ENCODE measurements at places on chromosomes 3 and 15.

DNA sequence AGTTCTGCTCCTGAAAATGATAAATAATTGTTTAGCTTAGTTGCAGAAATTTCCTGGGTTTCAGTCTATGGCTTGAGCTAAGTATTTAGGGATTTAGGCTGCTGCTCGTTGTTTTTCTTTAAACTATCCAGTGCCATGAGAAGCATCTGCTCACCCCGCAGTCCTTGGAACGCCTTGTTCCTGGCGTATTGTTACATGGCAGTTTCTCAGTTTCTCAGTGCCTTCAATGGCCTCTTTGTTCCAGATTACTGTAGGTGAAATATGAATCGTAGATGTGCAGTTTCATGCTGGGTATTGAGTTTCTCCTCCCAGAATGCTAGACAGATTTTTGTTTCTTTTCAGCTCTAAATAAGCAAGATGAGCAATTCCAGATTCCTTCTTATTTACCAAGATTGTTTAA is 269.5 kb upstream of the GBE1 start:
- DNase-seq: no peak

- no peak for DNase-seq
Measured at GRCh38 chr15:82767163-82767829, 38.6 kb downstream of the FSD2 start.

DNA sequence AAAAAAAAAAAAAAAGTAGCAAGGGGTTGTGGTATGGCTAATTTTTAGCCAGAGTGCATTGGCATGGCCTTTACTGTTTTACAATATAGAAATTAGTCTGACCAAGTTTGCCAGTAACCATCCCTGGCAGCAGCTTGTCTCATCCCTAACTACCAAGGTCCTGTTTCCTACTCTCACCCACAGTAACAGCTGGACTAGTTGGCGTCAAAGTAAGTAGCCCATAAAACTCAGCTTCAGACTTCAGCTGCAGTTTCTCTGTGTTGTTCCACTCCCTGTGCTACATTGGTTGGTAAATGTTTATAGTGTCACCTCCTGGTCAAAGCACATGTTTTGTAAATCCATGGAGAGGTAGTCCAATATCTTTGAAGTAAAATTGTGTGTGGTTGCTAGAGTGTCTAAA is 691.3 kb downstream of the ZPLD1 start:
- no peak for DNase-seq

- DNase-seq: no peak
Measured at GRCh38 chr15:25770618-25771337, 92.3 kb downstream of the ATP10A start.

DNA sequence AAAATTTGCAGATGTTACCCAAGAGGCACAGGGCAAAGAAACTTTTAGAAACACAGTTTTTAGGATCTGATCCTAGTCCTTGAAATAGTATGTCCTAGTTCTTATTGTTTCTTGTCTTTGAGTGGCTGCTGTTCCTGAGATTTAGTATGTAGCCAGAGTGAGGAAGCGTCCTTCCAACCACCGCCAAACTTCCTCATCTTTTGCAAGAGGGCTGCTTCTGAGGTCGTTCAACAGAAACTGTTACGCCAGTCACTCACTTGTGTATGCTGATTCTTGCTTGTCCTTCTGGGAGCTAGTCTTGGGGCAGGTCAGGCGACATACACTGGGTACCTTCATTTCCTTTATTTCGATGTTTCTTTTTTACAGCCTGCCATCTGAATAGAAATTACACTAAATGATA is 577.3 kb upstream of the ZNF717 start:
- no peak for DNase-seq

DNA sequence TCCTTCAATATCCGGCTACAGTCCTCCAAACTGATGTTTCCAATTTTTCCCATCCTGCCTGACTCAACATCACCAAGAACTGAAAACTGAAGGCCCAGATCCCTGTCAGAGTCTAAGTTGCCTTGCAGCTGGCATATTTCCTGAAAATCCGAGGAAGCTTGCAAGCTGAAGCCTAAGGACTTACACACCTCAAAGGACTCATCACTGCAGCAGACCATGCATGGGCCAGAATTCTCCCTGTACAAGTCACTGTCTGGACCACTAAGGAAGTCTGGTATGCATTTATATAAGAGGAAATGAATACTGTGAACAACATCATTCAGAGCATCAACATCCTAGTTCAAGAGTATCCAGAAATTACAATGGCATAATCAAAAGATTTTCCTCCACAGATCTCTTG is 548.8 kb upstream of the MDFIC2 start:
- DNase-seq: no peak

- DNase-seq: no peak
Measured at GRCh38 chr3:183098536-183099025, 715 bp downstream of the MCCC1 start.

DNA sequence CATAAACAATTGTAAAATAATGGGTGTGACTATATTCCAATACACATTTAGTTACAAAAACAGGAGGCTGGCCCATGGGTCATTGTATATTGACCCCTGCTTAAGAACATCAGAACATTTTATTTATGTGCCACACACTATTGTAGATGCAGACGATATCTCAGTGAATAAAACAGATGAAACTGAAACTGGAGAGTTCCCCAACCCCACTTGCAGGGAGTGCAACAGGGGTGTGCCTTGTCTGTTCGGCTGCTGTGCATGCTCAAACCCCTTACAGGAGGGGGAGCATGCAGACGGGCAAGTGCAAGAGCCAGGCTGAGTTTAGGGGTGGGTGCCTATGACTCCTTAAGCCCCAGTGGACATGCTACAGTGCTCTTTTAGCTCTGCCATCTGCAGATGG is 509.6 kb downstream of the IGSF11 start:
- no peak for DNase-seq

- DNase-seq: no peak
Measured at GRCh38 chr3:55885721-55886120, 398.6 kb upstream of the WNT5A start.

DNA sequence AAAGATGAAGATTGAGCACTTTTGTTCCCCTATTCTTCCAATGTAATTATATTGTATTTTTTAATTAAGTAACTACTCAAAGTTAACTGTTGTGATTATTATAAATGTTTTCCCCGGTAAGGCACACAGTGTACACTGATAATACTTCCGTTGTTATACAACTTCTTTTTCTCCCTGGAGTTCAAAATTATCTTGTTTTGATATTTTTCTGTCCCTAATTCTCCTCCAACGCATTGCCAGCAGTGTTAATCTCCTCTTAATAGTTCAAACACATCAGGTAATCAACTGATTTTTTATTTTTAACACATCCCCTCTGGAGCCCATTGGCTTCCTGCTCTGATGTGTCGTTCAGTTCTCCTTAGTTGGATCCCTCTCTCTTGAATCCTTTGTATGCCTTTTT is 32.3 kb upstream of the MFSD1 start:
- no peak for DNase-seq

DNA sequence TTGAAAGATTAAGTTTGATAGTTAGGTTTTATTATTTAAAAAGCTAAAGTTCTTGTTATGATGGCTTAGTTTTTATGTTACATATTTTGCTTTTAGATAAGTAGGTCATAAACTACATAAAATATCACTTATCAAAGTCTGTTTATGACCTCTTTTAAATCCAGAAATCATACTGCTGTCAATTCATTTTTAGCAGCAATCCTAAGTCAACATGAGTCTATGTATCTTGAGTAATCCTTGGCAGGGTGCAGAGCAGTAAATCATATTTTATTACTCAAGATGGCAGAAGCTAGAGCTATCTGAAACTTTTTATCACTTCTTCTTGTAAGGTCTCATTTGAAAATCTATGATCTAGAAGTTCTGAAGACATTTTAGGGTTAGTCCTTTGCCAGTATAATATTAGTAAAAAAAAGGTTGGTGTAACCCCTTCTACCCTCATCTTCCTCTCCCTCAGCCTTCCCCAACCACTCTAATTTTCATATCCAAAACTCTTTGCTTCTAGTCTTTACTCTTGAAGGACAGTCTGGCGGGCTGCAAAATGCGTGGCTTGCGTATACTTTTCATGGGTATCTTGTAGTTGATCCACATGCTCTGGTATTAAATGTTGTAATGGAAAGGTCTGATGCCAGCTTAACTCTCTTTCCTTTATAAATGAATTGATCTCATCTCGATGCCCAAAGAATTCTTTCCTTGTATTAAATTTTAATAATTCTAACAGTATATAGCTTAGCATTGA is 134.0 kb upstream of the THRB start:
- no peak for DNase-seq

DNA sequence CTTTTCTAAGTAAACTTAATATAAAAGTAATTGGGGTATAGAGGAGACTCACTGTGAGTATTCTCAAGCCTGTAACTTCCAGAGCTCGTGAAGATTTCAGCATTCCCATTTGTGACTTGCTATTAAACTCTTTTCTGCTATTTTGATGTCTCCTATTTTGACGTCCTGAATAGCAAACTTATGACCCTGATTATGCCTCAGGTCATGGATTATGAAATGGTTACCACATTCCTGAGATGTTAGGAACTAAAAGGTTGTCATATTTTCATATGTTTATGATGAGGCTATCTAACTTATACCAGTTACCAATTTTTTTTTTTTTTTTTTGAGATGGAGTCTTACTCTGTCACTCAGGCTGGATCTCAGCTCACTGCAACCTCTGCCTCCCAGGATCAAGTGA is 105.5 kb downstream of the ATG7 start:
- DNase-seq: no peak

DNA sequence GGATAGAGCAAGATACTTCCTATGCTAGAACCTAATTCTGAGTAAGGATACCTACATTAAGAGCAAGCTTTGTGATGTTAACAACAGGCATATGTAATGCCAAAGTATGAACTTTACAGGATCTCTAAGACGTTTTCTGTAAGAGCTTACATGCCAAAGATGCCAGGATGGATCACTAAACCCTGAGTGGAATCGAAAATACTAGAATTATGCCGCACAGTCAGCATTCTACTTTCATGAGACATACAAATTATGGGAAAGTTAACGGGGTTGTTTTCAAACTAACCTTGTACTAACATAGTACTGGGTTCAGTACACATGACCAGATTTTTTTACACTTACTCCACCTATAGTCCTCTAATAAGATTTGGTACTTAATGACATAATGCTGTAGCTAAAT is 55.1 kb downstream of the AAGAB start:
- DNase-seq: no peak

DNA sequence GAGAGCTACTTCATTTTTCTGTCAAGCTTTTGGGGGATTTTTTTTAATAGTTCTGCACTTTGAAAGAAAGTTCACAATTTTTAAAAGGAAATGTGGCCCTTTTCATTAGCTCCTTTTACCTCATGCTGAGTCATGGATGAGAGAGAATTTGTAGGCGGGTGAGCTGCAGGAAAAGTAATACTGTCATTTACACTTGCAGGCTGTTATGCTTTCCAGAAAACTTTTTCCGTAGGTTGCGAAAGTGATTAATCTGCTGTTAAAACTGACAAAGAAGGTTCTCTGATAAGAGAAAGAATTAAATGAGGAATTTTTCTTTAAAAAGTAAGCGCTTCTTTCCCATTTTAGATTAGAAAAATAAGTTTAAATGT is 430.2 kb downstream of the LPP start:
- no peak for DNase-seq

GRCh38 chr15:50077651-50078050 is 41.4 kb downstream of the ATP8B4 start:
- DNase-seq: no peak

GRCh38 chr3:4943549-4943948 is 35.7 kb upstream of the BHLHE40 start:
- no peak for DNase-seq

DNA sequence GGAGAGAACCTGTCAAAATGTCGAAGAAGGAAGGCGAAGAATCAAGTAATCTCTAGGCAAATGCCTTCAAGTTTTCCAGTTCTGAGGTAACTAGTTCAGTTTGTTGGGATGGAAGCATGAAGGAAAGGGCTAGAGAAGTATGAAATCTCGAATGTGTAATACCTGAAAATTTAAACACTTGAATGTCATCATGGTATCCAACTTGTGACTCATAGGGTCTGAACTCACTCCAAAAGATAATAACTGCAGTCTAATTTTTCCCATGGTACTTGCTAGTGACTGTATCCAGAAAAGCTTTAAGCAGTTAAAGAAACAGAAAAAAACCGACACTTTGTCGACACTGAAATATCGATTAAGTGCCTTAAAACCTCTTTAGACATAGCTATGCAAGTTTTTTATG is 102.9 kb upstream of the CHRM5 start:
- DNase-seq: no peak

DNA sequence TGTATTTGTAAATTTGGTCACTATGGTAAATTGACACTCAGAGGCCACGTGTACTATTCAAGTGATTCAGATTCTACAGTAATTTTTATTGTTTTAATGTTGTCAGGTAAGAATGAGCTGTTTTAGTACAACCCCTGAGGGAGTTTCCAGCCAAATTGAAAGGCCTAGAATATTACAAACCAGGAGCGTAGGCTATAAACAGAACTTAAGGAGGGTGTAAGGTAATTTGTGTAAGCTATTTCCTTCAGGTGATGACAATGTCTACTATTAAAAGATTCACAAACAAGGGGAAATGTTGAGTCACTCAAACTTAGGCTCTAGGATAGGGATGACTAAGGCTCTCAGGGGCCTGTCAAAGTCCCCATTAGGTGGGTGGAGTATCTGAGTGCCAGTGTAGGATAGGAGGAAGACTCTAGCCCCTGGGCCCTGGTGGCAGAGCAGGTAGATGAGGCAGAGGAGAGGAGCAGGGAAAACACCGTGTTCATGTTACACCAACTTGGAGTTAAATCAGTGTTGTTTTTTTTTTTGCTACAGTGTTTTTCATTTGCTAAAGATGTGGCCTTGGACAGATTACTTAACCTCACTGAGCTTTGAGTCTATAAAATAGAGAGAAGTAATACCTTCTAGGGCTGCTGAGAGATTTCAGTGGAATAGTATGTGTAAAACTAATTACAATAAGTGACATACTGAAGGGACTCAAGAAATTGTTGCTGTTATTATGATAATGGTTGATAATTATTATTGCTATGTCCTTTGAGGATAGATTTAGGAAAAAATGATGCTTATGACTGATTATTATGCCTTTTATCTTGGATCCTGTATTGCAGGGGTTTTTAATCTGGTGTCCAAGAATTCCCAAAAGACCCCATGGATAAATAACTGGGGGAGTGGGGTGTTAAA is 10.3 kb downstream of the TM4SF1 start:
- DNase-seq: no peak

DNA sequence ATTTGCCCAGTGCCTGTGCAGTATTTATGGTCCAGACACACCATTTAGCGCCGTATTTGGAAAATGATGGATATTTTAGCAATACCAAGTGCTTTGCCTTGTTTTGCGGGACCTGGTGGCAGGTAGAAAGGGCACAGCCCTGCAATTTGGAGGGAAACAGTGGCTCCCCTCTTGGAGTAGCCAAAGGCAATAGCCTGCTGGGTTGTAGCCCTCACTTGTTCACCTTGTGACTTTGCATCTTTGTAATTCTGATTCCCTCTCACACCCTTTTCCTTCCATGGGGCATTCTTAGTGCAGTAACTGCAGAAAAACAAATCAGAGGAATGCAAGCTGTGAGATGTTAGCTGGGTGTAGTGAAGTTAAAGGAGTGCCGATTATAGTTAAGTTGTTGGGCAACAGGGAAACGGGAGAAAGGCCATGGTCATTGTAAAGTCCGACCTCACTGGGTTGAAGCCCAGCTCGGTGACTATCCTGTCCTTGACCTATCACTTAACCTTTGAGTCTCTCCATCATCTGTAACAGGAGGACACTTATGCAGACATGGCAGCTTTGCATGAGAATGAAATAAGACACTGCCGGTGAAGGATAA is 131.0 kb upstream of the KLHL25 start:
- no peak for DNase-seq
